ENCODE measurements at places on chromosomes 2 and 18.

GRCh38 chr2:9366026-9366425 lies 57.3 kb downstream of the ITGB1BP1 start:
- no peak for DNase-seq

DNA sequence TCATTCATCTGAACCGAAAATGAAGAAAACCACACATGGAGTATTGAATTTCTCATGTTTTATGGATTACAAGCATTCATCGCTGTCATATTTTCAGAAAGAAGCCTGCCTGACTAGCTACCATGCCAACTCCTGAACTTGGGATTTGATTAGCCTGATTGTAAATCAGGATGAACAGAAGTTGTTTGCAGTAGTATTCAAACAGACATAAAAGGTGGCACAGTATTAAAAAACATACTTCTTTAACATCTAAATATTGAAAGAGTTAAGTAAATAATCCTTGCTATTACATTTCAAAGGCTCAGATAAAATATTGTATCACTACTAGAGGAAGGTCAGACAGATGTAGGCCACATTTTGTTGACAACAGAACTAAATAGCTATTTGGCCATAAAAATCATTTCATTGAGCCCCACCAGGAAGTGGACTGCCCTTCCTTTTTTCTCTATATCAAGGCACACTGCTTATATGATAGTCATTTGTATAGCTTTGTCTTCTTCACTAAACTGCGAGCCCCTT lies 21.6 kb downstream of the SLC38A11 start:
- no peak for DNase-seq

GRCh38 chr2:228762565-228762964 lies 508.5 kb downstream of the PID1 start:
- DNase-seq: no peak

GRCh38 chr2:204145791-204146190 lies 209.2 kb downstream of the ICOS start:
- no peak for DNase-seq
